ENCODE measurements at places on chromosomes 4 and X.
A peak's percentile ranks its signal among the peaks of the same experiment; 100 is the strongest.

- DNase-seq, result no peak
Measured at GRCh38 chr4:7949759-7950158, 10.1 kb upstream of the AFAP1 start.

- DNase-seq, result no peak
Measured at GRCh38 chr4:123843137-123843536, 446.5 kb downstream of the SPRY1 start.

- DNase-seq, result no peak
Measured at GRCh38 chr4:78312989-78313753, 238.4 kb upstream of the ANXA3 start.

GRCh38 chrX:74922922-74923543, 2.2 kb downstream of the NEXMIF start:
- no peak for DNase-seq

- peak; percentile 26 for DNase-seq
Measured at GRCh38 chr4:71732706-71733105, 51.2 kb downstream of the GC start.

GRCh38 chrX:29862126-29862677, 353.2 kb upstream of the MAGEB2 start:
- no peak for DNase-seq

- no peak for DNase-seq
Measured at GRCh38 chr4:159150396-159150795, 47.5 kb downstream of the RAPGEF2 start.

DNA sequence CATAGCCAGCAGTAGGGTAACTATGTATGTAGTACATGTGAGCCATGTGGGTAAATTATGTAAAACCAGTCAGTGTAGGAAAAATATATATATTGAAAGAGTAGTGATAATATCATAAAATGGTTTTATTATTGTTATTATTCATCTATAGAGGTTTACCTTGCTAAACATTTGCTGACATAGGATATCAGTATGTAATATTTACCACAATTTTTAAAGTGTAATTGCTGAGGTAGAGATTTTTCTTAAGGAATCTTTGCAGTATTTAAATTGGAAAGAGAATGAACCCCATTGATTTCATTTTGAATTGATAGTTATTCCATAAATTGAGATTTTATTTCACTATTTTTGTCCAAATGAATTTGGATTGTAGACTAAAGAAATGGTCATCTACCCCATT, 27.1 kb downstream of the SLAIN2 start:
- no peak for DNase-seq

- DNase-seq, result no peak
Measured at GRCh38 chr4:79759793-79760192, 313.2 kb downstream of the ANTXR2 start.

- DNase-seq, result no peak
Measured at GRCh38 chr4:2365913-2366210, 52.6 kb downstream of the ZFYVE28 start.

- no peak for DNase-seq
Measured at GRCh38 chrX:24268786-24269185, 45.1 kb downstream of the SUPT20HL2 start.

DNA sequence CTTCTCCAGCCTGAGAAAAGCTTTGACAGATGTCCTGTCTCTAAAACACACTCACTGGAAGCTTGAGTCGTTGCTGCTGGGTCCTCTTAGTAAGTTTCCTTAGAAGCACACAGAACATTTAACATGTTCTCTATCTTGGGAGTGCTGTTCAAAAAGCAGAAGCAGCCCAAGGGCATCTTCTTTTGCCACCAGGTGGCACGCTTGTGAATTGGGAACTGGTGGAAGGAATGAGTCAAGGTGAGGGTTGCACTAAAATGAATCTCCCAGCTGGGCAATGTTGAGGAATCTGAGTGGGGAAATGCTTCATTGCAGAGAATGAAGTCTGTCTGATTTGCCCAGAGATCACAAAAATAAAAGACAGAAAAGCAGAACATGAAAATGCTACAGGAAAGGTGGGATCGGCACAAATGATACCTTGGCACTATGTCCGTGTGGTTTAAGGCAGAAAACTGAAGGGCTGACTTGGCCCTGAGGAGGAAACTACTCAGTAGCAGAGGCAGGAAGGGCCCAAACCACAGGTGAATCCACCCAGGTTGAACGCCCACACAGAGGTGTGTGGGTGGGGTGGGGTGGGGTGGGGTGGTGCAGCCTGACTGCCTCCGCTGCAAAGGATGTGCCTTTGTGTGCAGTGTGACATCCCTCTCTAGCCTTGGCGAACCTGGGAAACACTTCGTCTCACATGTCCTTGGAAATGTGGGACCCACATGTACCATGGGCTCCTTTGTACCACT, 26.0 kb downstream of the KIT start:
- no peak for DNase-seq

GRCh38 chrX:49934729-49935128, 12.3 kb downstream of the CLCN5 start:
- no peak for DNase-seq

- DNase-seq, result no peak
Measured at GRCh38 chr4:105966051-105966450, 70.8 kb downstream of the NPNT start.

DNA sequence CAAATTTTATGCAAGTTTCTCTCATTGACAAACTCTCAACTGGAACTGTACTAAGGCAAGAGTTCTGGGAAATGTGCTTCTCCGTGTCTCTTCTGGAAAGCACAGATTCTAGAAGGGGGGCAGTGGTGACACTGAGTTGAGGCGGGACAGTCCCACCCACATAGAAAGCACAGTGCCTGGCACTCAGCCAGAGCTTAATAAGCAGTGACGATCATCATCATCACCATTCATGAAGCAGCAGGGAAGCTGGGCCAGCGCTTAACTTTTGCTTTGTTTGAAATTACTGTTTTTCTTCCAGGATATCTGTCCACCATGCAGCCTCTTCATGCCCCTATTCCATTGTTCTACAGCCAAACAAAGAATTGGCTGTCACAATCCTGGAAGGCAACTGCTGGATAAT, 60.3 kb downstream of the BEND2 start:
- no peak for DNase-seq

- DNase-seq, result no peak
Measured at GRCh38 chrX:112247714-112248113, 165.1 kb upstream of the TRPC5 start.

GRCh38 chr4:14177987-14178386, 550.5 kb upstream of the BOD1L1 start:
- no peak for DNase-seq

DNA sequence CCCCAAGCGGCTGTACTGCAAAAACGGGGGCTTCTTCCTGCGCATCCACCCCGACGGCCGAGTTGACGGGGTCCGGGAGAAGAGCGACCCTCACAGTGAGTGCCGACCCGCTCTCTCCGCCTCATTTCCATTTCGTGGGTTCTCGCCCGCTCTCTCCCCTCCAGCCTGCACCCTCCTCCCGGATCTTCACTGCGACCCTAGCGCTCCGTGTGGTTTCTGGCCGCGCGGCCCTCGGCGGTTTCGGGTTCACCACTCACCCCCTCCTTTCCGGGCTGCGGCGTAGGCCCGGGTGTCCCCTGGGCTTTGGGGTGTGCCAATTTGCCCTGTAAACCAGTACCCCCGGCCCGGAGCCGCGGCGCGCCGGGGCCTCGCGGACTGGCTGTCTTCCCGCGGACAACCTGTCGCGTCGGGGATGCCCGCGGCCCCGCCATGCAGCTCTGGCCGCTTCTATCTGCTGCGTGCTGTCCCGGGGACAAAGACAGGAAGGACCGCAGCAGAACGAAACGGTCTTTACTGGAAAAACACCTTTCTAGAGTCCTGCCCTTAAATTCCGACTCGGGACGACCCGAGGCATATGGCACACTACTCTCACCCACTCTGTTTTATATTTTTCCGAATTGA, 737 bp downstream of the FGF2 start:
- peak; percentile 39 for DNase-seq

- DNase-seq, result no peak
Measured at GRCh38 chrX:54785901-54786300, 12.2 kb downstream of the ITIH6 start.

- DNase-seq, result no peak
Measured at GRCh38 chrX:20515841-20516461, 249.2 kb upstream of the RPS6KA3 start.

DNA sequence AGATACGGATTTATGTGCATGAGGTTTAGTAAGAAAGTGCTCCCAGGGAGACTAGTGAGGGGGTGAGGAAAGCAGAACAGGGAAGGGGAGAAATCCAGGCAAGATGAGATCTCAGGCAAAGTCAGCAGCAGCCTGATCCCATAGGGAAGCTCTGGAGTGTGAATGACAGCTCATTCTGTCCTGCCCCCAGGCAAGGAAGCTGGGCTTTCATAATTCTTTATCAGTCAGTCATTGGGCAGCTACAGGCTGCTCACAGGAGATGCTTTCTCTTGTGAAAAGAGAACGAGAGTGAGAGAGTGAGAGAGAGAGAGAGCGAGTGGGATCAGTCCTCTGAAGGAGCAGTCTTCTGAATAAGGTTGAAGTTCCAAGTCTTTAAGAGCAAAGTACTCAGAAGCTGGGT, 48.1 kb downstream of the SRPX start:
- peak; percentile 9 for DNase-seq

GRCh38 chr4:80461412-80461811, 125.9 kb downstream of the CFAP299 start:
- DNase-seq, result no peak

DNA sequence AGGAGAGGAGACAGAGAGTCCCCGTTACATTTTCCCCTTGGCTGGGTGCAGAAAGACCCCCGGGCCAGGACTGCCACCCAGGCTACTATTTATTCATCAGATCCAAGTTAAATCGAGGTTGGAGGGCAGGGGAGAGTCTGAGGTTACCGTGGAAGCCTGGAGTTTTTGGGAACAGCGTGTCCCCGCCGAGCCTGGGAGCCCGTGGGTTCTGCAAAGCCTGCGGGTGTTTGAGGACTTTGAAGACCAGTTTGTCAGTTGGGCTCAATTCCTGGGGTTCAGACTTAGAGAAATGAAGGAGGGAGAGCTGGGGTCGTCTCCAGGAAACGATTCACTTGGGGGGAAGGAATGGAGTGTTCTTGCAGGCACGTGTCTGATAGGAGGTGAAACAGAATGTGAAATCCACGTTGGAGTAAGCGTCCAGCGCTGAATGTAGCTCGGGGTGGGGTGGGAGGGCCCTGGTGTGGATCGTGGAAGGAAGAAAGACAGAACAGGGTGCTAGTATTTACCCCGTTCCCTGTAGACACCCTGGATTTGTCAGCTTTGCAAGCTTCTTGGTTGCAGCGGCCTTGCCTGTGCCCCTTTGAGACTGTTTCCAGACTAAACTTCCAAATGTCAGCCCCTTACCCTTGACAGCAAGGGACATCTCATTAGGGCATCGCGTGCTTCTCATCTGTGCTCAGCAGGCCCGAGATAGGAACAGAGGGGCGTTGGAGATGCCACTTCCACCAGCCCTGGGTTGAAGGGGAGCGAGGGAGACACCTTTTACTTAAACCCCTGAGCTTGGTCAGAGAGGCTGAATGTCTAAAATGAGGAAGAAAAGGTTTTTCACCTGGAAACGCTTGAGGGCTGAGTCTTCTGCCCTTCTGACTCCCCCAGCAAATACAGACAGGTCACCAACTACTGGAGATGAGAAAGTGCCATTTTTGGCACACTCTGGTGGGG, 2.7 kb downstream of the SHOX start:
- DNase-seq, result no peak

DNA sequence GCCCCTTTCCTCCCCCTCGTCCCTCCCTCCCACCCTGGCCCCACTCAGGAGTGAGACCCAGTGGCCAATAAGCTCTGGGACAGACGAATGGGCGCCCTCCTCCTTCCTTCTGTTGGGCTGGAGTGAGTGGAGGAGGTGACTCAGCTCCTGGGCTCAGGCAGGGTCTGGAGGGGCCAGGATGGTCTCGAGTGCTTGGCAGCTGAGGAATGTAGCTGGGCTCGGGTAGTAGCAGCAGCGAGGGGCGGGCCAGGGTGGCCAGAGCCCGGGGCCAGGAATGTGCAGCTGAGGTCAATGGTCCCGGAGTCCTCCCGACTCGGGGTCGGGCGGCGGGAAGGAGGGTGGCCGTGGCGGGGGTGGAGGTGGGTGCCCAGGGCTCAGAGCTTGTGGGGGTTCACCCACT, 15.0 kb downstream of the G6PD start:
- DNase-seq, result no peak

DNA sequence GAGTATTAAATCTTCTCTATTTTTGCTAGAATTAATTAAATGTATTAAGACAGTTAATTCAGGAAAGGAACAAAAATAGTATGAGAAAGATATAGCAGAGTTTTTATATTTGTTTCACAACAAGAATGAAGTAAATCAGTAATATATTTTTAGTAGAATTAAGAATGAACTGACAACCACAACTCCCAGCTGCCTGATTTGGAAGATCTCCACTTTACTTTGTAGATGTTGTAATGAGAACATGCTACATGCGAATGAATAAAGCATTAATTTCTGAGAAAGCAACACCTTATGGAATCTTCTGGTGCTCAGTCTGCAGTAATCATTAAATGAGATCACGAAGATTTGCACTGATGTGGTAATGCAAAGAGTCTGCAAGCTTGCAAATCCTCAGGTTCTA, 695.6 kb upstream of the PCDH7 start:
- no peak for DNase-seq

DNA sequence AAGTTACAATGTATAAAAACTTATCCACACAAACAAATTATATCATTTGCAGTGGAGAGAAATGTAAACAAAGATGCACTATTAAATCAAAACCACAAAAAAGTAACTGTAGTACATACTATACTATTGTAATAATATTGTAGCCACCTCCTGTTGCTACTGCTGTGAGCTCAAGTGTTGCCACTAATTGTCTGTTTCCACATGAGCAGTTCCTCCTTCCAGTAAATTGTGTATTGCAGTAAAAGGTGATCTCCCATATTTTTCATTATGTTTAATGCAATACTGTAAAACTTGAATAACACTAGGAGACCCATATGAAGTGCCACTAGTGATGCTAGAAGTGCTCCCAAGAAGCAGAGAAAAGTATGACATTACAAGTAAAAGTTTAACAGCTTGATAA, 11.7 kb downstream of the LIN54 start:
- no peak for DNase-seq

DNA sequence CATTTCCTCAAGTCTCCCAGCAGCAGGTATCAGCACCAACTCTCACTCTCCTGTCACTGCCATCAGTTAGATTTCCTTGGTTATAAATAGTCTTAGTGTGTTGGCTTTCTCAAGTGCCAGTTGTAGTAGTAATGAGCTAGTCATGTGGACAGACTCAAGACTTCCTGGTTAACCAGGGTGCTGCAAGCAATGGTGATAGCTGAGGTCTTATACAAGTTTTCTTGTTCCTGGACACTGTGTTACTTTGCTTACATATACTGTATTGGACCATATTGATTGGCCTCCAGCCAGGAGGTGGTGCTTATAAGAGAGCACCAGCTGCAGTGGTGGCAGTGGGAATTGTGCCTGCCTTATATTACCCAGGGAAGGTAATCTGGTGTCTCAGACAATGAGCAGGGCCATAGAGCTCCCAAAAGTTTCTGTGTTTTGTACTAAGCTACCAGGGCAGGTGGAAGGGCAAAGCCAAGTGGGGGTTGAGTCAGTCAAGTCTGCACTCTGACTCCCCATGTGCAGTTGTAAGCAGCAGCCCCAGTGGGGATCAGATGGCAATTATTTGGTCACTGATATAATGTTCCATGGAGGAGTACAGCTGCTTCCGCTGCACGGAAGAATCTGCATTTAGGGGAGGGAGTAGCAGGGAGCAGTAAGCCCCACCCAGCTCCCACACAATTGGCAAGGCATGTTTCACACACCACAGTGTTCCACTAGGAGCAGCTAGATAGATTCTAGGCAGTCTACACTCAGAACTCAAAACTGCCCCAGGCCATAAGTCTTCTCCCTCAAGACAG, 24.1 kb upstream of the ZDHHC15 start:
- DNase-seq, result peak; percentile 6

Data from NCI-H345 (cell line).